ENCODE measurements at places on chromosomes 6 and 20.
A peak's percentile ranks its signal among the peaks of the same experiment; 100 is the strongest.

GRCh38 chr6:159450815-159451465 is 242.1 kb downstream of the SOD2 start:
- no peaks in the 10 kb centered on the region for H3K36me3 ChIP-seq
- peak; percentile 6 for ATAC-seq
- peaks cover 43% of the 10 kb centered on the region for H3K27me3 ChIP-seq
- H3K4me1 ChIP-seq, result no peaks in the 10 kb centered on the region
- H3K4me3 ChIP-seq, result no peak overlapping the region

DNA sequence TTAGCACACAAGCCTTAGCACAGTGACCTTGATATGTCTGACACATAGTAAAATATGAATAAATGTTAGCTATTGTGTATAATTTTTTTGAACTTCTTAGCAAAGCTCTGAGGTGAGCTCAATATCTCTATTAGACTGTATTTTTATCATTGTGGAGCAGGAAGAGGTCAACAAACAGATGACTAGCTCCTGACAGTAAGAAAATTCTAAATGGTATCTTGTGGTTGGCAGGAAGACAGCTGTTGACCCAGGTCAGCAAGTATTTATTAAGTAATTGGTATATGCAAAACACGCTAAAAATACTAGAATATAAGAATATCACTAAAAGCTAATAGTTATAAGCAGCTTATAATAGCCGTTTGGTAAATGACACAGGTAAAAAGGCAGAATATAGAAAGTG is 77.5 kb upstream of the MARCKS start:
- ATAC-seq, result no peak
- no peak overlapping the region for H3K4me3 ChIP-seq
- H3K36me3 ChIP-seq, result no peaks in the 10 kb centered on the region
- H3K27me3 ChIP-seq, result no peaks in the 10 kb centered on the region
- H3K27ac ChIP-seq, result no peak overlapping the region

- H3K27ac ChIP-seq, result peak overlapping the region; percentile 92
- peaks cover 75% of the 10 kb centered on the region for H3K4me1 ChIP-seq
- H3K27me3 ChIP-seq, result no peaks in the 10 kb centered on the region
Measured at GRCh38 chr6:159107451-159108260, 61.5 kb upstream of the FNDC1 start.

DNA sequence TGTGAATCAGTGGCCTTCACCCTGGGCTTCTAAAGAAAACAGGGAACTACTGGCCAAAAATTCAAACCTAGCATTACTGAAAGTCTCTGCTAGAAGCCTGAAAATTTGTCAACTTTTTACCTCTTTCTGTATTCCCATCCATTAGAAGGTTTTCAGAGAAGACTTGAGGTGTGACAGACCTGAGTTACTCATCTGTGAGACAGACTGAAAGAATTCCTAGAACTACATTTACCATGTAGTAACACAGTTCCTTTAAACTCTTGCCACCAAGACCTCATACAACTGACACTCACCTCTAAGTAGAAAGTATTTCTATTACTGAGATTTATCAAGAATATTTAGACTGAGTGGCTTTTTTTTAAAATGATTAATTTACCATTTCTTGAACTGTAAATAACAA is 4.5 kb downstream of the DPM1 start:
- no peak for ATAC-seq
- H3K36me3 ChIP-seq, result peaks cover 27% of the 10 kb centered on the region
- no peaks in the 10 kb centered on the region for H3K27me3 ChIP-seq

DNA sequence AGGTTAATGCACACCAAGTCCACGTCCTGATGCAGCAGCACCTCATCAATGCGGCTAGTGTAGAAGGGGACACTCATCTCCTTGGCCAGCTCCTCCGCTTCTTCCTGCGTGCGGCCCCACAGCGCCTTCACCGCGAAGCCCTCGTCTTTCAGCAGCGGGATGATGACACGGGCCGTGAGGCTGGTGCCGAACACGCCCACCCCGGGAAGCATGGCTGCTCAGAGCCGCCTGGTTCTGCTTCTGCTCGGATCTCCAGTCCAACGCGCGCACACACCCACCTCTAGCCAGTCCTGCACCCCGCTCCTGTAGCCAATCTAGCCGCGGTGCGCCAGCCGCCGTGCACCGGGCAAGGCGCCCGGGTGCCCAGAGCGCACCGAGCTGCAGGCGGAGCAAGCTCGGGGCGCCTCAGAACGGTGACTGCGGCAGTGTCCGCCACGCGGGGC is 700 bp downstream of the GFOD1 start:
- H3K27ac ChIP-seq, result peak overlapping the region; percentile 76
- peak; percentile 80 for ATAC-seq
- H3K36me3 ChIP-seq, result no peaks in the 10 kb centered on the region
- peak overlapping the region; percentile 89 for H3K4me3 ChIP-seq
- peaks cover 42% of the 10 kb centered on the region for H3K4me1 ChIP-seq

DNA sequence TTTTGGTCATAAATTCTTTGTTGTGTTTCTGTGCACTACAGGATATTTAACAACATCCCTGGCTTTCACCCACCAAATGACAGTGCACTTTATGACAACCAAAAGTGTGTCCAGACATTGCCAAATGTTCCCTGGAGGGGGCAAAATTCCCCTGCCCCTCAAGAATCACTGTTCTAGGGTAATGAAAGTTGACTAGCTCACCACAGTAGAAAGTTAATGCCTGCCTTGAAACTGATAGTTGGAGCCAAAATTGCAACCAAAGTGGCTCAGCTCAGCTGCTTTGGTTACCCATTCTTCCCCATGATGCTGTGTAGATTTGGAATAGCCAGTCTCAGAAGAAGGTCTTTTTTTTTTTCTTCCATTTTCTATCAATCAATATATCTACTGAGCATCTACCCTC is 150.6 kb downstream of the RALGAPA2 start:
- no peaks in the 10 kb centered on the region for H3K27me3 ChIP-seq
- H3K27ac ChIP-seq, result no peak overlapping the region
- ATAC-seq, result peak; percentile 20
- no peak overlapping the region for H3K4me3 ChIP-seq
- no peaks in the 10 kb centered on the region for H3K4me1 ChIP-seq
- H3K36me3 ChIP-seq, result peaks cover 19% of the 10 kb centered on the region

- no peak overlapping the region for H3K4me3 ChIP-seq
- peaks cover 24% of the 10 kb centered on the region for H3K36me3 ChIP-seq
- H3K27me3 ChIP-seq, result no peaks in the 10 kb centered on the region
- peak overlapping the region; percentile 92 for H3K27ac ChIP-seq
- peaks cover 42% of the 10 kb centered on the region for H3K4me1 ChIP-seq
Measured at GRCh38 chr6:139287868-139288267, 3.9 kb downstream of the TXLNB start.

- peak overlapping the region; percentile 57 for H3K4me3 ChIP-seq
- H3K36me3 ChIP-seq, result no peaks in the 10 kb centered on the region
- peak; percentile 89 for ATAC-seq
- no peaks in the 10 kb centered on the region for H3K27me3 ChIP-seq
- H3K4me1 ChIP-seq, result peaks cover 36% of the 10 kb centered on the region
- peak overlapping the region; percentile 81 for H3K27ac ChIP-seq
Measured at GRCh38 chr6:235763-236360, 56.4 kb upstream of the DUSP22 start.

DNA sequence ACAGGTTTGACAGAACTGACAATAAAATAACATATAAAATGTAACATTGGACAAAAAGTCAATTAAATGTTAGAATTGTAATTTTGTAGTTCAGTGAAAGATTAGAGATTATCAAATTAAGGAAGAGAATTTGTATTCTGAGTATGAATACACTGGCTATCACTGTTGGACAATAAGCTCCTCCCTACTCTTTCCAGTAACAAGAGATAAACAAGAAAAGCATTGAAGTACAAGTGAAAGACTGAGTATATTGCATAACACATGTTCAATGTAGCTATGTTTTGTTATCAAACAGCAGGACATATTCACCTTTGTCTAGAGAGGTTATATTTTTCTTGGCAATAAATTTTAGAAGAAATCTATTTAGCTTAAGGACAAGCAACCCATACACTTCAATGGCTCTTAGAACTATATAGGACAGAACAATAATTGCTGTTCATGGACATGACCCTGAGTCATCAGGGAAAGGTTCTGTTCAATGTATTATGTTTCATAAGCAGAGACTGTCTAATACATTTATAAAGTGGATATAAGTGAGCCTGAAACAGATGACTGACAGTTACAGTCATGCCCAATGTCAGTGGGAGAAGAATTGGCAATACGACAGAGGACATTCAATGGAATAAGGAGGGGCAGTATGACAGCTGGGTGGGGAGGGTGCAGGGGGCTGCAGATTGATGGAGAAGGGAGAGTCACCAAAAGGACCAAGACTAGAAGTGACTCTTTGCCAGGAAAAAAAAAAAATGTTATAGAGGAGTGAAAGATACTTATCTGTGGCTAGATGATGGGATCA is 520.4 kb downstream of the FRK start:
- no peaks in the 10 kb centered on the region for H3K36me3 ChIP-seq
- no peak overlapping the region for H3K4me3 ChIP-seq
- no peak overlapping the region for H3K27ac ChIP-seq
- no peaks in the 10 kb centered on the region for H3K27me3 ChIP-seq

GRCh38 chr6:53727748-53728147 is 62.2 kb upstream of the KLHL31 start:
- H3K27ac ChIP-seq, result no peak overlapping the region
- H3K36me3 ChIP-seq, result no peaks in the 10 kb centered on the region
- H3K4me1 ChIP-seq, result peaks cover 13% of the 10 kb centered on the region
- H3K4me3 ChIP-seq, result no peak overlapping the region
- no peak for ATAC-seq
